ENCODE measurements at places on chromosomes 12 and 14. TPM values are rescaled to one million over a fixed set of nuclear protein-coding genes. Genes with fewer than 3 reads are reported as not detected.

RNASE3 gene
- total RNA-seq = not detected

PTHLH gene
- not detected for total RNA-seq

MBIP gene
- 10.1 TPM for total RNA-seq

PRIM1 gene
- total RNA-seq = 4.0 TPM

SLC7A8 gene
- 6.4 TPM for total RNA-seq

DNA sequence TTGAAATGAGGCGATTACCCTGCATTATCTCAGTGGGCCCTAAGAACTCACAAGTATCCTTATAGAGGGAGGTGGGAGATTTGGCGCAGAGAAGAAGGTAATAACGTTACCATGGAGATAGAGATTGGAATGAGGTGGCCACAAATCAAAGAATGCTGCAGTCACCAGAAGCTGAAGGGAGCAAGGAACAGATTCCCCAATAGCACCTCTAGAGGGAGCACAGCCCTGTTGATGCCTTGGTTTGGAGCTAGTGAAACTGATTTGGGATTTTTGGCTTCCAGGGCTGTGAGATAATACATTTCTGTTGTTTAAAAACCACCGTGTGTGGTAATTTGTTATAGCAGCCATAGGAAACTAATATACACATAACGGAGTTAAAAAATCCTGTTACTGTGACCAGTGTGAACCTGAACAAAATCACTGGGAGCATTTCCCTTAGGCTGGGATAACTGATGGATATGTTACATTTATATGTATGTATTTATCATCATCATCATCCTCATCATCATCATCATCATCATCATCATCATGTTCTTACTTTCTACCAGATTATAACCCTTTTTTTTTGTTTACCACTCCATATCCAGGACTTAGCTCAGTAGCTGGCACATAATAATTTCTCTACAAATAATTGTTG lies 100.3 kb downstream of the LIN7A start:
- DNase-seq = no peak

GRCh38 chr14:66228267-66228970 lies 257.8 kb upstream of the CCDC196 start:
- no peak for DNase-seq

DNA sequence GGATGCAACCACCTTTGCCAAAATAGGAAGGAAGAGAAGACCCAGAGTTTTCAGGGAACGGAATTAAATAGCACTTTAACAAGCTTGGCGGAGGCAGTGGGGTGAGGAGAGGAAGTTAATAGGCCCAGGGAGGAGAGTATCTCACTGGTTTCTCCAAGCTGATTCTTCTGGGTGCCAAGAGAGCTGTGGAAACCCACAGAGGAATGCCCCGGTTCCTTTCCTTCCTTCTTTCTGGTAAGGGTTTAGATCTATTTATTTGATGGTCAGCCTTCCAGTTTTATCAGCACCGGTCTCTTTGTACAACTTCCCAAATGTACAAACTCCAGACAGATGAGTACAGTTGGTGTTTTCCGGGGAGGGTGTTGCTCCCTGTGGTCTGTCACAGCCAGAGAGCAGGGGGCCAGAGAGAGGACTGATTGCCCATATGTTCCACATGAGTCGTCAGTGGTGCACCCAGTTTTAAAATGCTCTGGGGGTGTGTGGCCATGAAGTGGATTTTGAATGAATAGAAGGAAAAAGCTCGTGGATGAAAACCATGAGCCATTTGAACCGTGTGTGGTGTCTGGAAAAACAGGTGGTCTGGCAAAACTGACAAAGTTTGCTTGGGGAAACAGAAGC lies 26.6 kb downstream of the PRKCH start:
- DNase-seq = no peak

DNA sequence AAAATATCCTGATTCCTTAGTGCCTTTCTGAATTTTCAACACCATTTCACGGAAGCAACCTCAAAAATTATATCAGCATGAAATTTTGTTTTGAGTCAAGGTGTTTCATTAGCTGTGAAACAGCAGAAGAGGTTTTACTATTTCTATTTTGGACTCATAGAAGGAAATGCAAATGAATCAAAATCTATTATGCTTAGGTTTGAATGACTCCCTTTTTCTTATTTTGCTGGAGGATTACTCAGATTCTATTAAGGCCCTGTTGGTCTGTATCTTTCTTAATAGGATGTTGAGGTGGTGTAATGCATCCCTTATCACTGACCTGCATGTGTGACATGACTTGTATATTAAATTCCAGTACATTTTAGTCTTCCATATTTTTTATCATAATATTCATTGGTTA lies 165.8 kb downstream of the TMTC2 start:
- DNase-seq = no peak

DNA sequence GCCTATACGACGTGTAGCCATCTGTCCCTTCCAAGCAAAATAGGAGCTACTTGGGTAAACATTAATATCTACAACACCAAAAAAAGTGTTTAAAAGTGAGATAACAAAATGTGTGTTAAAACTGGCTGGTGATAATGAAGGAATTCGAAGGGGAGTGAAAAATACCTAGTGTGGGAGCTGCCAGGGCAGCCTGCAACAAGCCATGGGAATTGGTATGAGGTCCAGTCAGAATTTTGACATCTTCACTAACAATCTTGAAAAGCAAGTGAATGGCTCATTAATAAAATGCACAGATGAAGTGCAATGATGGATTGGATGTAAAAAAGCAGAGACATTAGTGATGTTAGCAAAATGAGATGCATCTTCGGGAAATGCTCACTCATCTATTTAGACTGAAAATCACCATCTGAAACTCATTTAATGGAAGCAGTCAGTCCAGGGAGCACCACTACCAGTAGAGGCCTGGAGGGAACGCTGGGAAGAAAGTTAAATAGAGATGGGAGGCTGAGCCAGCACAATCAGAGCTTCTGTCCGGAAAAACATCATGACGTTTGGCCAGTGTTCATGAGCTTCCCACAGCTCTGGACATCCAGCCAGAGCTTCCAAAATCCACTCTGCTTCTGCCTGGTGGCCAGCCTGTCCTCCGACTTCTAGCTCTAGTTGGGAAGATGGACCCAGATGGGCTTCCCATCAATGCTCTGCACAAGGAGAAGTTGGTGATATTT lies 405.0 kb upstream of the TMTC1 start:
- DNase-seq = no peak

DNA sequence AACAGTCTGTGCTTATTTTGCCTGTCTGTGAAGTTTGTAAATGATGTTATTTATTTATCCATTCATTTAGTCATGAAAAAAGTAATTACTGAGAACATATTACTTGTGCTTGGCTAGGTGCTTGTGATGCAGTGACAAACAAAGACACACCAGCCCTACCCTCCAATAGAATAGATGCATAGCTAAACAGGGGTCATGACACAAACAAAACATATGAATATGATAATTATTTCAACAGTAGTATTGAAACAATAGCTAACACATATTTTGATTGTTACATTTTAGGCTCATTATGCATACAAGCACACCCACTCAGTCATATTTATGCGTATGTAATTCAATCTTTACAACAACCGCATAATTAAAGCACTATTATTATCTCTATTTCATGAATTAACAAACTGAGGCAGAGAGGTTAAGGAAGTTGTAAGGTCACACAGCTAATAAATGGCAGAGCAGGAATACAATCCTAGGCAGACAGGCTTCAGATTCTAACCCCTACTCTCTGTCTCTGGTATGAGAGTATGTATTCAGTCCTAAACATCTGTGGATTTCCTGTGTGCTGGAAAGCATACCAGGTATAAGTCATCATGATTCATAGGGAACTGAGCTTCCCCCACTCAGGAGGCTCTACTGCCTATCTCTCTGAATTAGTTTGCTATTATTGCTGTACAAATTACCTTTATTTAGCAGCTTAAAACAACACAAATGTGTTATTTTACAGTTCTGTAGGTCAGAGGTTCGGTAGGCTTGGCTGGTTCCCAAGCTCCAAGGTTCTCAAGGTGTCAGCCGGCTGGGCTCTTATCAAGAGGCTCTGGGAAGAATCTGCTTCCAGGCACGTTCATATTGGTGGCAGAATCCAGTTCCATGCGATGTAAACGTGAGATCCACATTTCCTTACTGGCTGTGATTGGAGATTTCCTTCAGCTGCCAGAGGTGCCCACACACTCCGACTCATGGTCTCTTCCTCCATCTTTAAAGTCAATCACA lies 509.4 kb downstream of the GALC start:
- no peak for DNase-seq

DNA sequence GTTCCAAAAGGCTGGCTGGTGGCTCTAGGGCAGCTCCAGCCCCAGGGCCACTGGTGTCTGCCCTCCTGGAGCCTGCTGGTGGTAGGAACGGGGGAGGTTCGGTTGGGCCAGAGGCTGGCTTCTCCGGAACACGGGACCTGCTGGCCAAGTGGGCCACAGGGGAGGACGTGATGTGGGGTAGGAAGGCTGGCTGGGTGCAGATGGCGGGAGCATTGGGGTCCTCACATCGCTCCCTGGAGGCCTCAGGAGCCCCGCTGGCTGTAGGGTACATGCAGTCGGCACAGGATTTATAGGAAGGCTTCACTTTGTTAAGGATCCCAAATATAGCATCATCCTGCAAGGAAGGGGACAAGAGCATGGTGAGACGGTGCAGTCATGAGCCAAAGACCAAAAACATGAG lies 57.6 kb upstream of the CORO1C start:
- peak; percentile 27 for DNase-seq

- DNase-seq = no peak
These were observed 121.9 kb downstream of the ADGRD1 start for GRCh38 chr12:131075611-131076010.
